Natural killer cell treated with Interleukin-12 subunit alpha and Interleukin-12 subunit beta and Interleukin-15 and Interleukin-18, amount 100 ng/mL, for 72 hours (primary cell): ENCODE measurements at places on chromosomes 1 and 21. TPM values are rescaled to one million over a fixed set of nuclear protein-coding genes. Genes with fewer than 3 reads are reported as not detected.

NBPF10 gene
- 3.1 TPM for total RNA-seq

TTC24 gene
- 2.2 TPM for total RNA-seq

CHAF1B gene
- 38.0 TPM for total RNA-seq

LMNA gene
- 67.6 TPM for total RNA-seq

IVL gene
- not detected for total RNA-seq

POFUT2 gene
- total RNA-seq, result 23.5 TPM

DNA sequence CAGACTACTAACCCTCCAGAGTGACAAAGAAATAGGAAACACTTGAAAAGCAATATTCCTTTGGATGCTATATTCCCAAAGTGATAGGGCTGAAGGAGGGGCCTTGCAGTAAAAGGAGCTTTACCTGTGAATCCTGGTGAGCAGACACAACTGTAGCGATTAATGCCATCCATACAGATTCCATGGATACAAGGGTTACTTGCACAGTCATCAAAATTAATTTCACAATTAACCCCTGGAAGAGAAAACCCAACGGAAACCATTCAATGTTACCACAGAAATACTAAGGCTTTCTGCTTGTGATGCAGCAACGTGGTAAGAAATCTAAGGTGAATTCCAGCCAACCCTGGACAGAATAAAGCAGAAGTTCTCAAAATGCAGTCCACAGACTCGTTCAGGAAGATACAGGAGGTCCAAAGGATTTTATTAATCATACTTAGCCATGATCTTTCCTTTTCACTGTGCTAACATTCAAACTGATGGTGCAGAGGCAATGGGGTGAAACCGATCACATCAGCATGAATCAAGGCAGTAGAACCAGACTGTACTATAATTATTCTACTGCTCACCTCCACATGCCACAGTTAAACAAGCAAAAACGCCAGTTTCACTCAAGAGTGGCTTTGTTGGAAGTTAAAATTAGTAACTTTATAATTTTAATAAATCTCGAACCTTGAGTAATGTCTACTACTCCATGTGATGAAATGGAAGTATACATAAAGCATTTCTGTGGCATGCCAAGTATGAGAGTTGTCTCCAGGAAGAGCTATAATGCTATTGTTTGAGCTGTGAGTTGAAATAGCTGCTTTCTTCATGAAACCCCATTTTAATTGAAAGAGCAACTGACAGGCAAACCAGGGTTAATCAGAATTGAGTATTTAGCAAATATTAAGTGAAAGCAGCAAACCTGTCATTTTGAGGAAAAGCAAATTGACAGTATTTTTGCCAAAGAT, 63.2 kb upstream of the ADAM30 start:
- no peak overlapping the region for H3K27ac ChIP-seq
- DNase-seq, result no peak
- no peak overlapping the region for H3K4me3 ChIP-seq

- H3K4me3 ChIP-seq, result no peak overlapping the region
- no peaks in the 10 kb centered on the region for H3K27me3 ChIP-seq
- H3K4me1 ChIP-seq, result no peaks in the 10 kb centered on the region
- H3K27ac ChIP-seq, result no peak overlapping the region
- no peaks in the 10 kb centered on the region for H3K36me3 ChIP-seq
- DNase-seq, result no peak
Observed at GRCh38 chr1:98693385-98693784, 31.9 kb downstream of the SNX7 start.

DNA sequence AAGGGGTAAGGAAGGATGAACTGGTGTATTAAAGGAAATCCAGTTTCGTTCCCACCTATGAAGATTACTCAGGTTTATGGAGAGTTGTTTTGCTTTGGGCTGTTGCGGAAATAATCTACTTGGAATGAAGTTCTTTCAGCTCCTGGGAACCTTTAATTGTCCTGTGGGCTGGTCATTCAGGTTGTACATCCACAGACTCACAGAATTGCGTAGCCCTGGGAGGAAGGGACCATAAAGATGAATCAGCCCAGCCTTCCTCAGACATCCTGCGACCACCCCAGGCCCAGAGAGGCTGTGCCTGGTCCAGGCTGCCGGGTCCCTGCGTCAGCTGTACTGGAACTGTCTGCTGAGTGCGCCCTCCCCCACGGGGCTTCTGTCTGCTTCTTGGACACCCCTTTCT, 72.7 kb downstream of the GALNT2 start:
- no peaks in the 10 kb centered on the region for H3K36me3 ChIP-seq
- DNase-seq, result no peak
- H3K4me1 ChIP-seq, result peaks cover 39% of the 10 kb centered on the region

- H3K27ac ChIP-seq, result no peak overlapping the region
- H3K4me1 ChIP-seq, result no peaks in the 10 kb centered on the region
- no peaks in the 10 kb centered on the region for H3K27me3 ChIP-seq
- no peak for DNase-seq
- H3K4me3 ChIP-seq, result no peak overlapping the region
Observed at GRCh38 chr1:45574105-45574626, 9.7 kb upstream of the NASP start.

DNA sequence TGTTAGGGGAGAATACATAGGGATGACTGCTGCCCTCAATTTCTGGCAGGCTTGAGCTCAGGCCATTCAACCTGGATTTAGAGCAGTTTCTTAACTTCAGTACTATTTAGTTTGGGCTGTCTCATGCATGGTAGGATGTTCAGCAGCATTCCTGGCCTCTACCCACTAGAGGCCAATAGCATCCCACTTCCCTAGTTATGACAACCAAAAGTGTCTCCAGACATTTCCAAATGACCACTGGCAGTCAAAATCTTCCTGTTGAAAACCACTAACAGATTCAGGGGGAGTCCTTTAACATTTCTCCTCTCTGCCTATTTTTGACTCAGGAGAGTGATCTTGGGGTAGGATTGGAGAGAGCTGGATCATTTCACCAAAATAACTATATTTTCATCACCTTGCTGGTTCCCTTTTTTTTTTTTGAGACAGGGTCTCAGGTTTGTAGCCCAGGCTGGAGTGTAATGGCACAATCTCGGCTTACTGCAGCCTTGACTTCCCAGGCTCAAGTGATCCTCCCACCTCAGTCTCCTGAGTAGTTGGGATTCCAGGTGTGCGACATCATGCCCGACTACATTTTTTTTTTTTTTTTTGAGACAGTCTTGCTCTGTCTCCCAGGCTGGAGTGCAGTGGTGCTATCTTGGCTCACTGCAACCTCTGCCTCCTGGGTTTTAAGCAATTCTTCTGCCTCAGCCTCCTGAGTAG, 8.7 kb downstream of the GNAT2 start:
- no peak overlapping the region for H3K4me3 ChIP-seq
- H3K36me3 ChIP-seq, result no peaks in the 10 kb centered on the region
- no peaks in the 10 kb centered on the region for H3K27me3 ChIP-seq
- peaks cover 3% of the 10 kb centered on the region for H3K4me1 ChIP-seq
- no peak for DNase-seq
- H3K27ac ChIP-seq, result no peak overlapping the region

GRCh38 chr1:201562659-201563405, 23.9 kb downstream of the NAV1 start:
- no peak overlapping the region for H3K4me3 ChIP-seq
- H3K27me3 ChIP-seq, result peaks cover 5% of the 10 kb centered on the region
- no peak for DNase-seq
- H3K27ac ChIP-seq, result no peak overlapping the region

- peaks cover 9% of the 10 kb centered on the region for H3K4me1 ChIP-seq
- H3K4me3 ChIP-seq, result no peak overlapping the region
- no peaks in the 10 kb centered on the region for H3K27me3 ChIP-seq
- H3K36me3 ChIP-seq, result peaks cover 20% of the 10 kb centered on the region
- H3K27ac ChIP-seq, result no peak overlapping the region
- no peak for DNase-seq
Observed at GRCh38 chr1:155678027-155678426, 10.5 kb downstream of the YY1AP1 start.

GRCh38 chr1:185636848-185637247, 97.3 kb upstream of the HMCN1 start:
- H3K27ac ChIP-seq, result peak overlapping the region; percentile 80
- peak overlapping the region; percentile 77 for H3K4me3 ChIP-seq
- no peaks in the 10 kb centered on the region for H3K27me3 ChIP-seq
- peak; percentile 57 for DNase-seq
- peaks cover 39% of the 10 kb centered on the region for H3K36me3 ChIP-seq
- H3K4me1 ChIP-seq, result peaks cover 15% of the 10 kb centered on the region

DNA sequence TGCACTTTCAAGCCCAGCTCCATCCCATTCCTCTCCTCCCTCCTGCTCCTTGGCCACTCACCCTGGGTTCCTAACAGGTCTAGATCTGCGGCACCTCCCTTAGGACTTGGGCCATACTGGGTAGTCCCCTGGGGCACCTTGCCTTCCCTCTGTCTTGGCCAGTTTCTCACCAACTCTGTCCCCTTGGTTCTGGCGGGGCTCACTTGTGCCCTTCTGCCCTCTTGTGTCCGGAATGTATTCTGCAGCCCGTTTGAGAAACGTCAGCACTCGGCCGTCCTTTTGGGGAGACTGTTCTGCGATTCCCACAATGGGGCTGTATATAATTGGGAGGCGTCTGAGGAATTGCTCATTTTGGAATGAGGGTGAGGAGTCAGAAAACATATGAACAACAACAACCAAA, 162.4 kb downstream of the ZSCAN20 start:
- no peaks in the 10 kb centered on the region for H3K4me1 ChIP-seq
- H3K36me3 ChIP-seq, result no peaks in the 10 kb centered on the region
- peaks cover 49% of the 10 kb centered on the region for H3K27me3 ChIP-seq
- DNase-seq, result no peak
- no peak overlapping the region for H3K27ac ChIP-seq
- no peak overlapping the region for H3K4me3 ChIP-seq

- DNase-seq, result peak; percentile 73
- H3K27me3 ChIP-seq, result no peaks in the 10 kb centered on the region
- H3K27ac ChIP-seq, result peak overlapping the region; percentile 71
- no peaks in the 10 kb centered on the region for H3K36me3 ChIP-seq
- no peak overlapping the region for H3K4me3 ChIP-seq
- H3K4me1 ChIP-seq, result peaks cover 9% of the 10 kb centered on the region
Observed at GRCh38 chr1:9874959-9875635, 35.0 kb downstream of the CTNNBIP1 start.

- peaks cover 6% of the 10 kb centered on the region for H3K27me3 ChIP-seq
- no peak overlapping the region for H3K4me3 ChIP-seq
- DNase-seq, result no peak
- peaks cover 3% of the 10 kb centered on the region for H3K4me1 ChIP-seq
- H3K36me3 ChIP-seq, result peaks cover 3% of the 10 kb centered on the region
Observed at GRCh38 chr21:44552681-44553080, 1.4 kb upstream of the KRTAP10-2 start.

DNA sequence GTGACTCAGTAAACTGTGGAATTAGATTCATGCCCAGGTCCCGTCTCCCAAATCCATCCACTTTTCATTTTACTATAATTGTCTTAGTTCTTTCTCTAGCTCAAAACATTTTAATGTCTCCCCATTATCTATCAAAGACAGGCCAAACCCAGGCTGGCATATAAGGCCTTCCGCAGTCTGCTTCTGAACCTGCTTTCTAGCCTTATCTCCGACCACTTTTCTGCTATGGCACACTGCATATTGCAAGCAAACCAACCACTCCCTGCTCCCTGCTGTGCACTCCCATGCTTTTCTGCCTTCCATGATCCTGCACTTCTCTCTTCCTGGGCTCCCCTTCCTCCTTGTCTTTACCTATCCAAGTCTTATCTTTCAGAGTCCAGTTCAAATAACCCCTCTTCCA, 17.3 kb upstream of the PIGM start:
- DNase-seq, result no peak
- H3K27me3 ChIP-seq, result peaks cover 23% of the 10 kb centered on the region
- peaks cover 12% of the 10 kb centered on the region for H3K4me1 ChIP-seq
- H3K27ac ChIP-seq, result no peak overlapping the region
- H3K4me3 ChIP-seq, result no peak overlapping the region

- H3K36me3 ChIP-seq, result no peaks in the 10 kb centered on the region
- DNase-seq, result no peak
- no peak overlapping the region for H3K4me3 ChIP-seq
- no peak overlapping the region for H3K27ac ChIP-seq
Observed at GRCh38 chr1:51660580-51660979, 43.7 kb downstream of the OSBPL9 start.

DNA sequence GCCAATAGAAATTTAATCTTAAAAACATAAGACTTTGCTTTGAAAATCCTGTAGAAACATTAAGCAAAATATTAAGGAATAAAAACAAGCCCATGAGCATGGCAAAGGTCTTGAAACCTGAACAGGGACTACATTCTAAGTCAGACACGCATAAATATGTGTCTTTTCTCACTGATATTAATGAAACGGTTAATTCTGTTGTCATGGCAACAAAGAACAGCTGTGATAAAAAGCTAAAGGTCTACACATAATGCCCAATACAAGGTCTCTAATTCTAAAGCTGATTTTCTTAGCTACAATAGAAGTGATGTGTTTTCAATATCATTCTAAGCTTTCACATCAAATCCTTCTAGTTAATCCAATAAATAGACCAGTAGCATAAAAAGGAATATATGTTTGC, 331.7 kb downstream of the PTBP2 start:
- no peaks in the 10 kb centered on the region for H3K4me1 ChIP-seq
- H3K4me3 ChIP-seq, result no peak overlapping the region
- H3K27me3 ChIP-seq, result no peaks in the 10 kb centered on the region

- H3K36me3 ChIP-seq, result peaks cover 6% of the 10 kb centered on the region
- no peak for DNase-seq
- no peaks in the 10 kb centered on the region for H3K27me3 ChIP-seq
- no peak overlapping the region for H3K4me3 ChIP-seq
- H3K27ac ChIP-seq, result no peak overlapping the region
Observed at GRCh38 chr1:216913976-216914375, 190.7 kb upstream of the ESRRG start.

- H3K4me3 ChIP-seq, result peak overlapping the region; percentile 92
- no peaks in the 10 kb centered on the region for H3K27me3 ChIP-seq
- H3K27ac ChIP-seq, result peak overlapping the region; percentile 92
- H3K4me1 ChIP-seq, result peaks cover 76% of the 10 kb centered on the region
Observed at GRCh38 chr1:155976062-155976912, 2.1 kb downstream of the ARHGEF2 start.

- H3K4me3 ChIP-seq, result no peak overlapping the region
- H3K27me3 ChIP-seq, result peaks cover 22% of the 10 kb centered on the region
- DNase-seq, result no peak
- H3K4me1 ChIP-seq, result no peaks in the 10 kb centered on the region
Observed at GRCh38 chr1:153586347-153586746, 20.7 kb upstream of the S100A2 start.

DNA sequence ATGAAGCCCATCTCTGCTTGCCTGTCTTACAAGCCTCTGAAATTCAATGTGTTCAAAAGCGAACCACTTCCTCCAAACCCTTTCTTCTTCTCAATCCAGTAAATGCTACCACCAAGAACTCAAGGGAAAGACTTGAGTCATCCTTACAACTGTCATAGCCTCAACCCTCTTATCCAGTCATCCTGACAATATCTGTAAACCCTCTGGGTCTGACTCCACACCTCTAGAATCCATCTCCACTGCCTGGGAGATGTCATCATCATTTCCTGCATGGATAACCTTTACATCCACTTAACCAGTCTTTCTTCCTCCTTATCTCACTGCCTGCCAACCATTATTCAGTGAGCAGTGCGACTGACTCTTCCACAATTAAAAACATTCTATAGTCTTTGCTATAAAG, 441.1 kb downstream of the SETD4 start:
- no peak overlapping the region for H3K27ac ChIP-seq
- peaks cover 3% of the 10 kb centered on the region for H3K4me1 ChIP-seq
- no peak for DNase-seq
- peaks cover 39% of the 10 kb centered on the region for H3K27me3 ChIP-seq

GRCh38 chr1:8751984-8752383, 65.5 kb downstream of the RERE start:
- DNase-seq, result no peak
- H3K27me3 ChIP-seq, result no peaks in the 10 kb centered on the region
- no peaks in the 10 kb centered on the region for H3K4me1 ChIP-seq
- H3K27ac ChIP-seq, result no peak overlapping the region
- H3K4me3 ChIP-seq, result no peak overlapping the region

GRCh38 chr1:215475796-215476481, 91.2 kb upstream of the KCTD3 start:
- no peak overlapping the region for H3K27ac ChIP-seq
- DNase-seq, result no peak
